ENCODE measurements at places on chromosomes 4 and X.

GRCh38 chr4:121272526-121272925 is 108.3 kb downstream of the QRFPR start:
- no peak for DNase-seq

DNA sequence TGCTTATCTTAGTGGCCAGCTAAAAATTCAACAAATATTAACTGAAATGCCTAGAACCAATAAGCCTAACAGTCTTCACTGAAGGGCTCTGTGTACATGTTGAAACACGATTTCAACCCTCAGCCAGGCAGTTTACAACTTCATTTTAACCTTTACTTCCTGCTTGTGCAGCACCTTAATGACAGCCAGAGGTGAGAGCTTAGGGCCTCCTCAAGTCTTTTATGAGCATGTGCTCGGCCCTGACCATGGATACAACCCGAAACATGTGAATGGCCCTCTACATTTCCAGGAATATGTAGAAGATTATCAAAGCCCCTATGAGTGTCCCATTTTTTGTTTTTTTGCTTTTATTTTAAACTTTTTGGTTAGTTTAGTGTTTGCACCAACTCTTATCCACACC is 88.3 kb downstream of the MSN start:
- no peak for DNase-seq

DNA sequence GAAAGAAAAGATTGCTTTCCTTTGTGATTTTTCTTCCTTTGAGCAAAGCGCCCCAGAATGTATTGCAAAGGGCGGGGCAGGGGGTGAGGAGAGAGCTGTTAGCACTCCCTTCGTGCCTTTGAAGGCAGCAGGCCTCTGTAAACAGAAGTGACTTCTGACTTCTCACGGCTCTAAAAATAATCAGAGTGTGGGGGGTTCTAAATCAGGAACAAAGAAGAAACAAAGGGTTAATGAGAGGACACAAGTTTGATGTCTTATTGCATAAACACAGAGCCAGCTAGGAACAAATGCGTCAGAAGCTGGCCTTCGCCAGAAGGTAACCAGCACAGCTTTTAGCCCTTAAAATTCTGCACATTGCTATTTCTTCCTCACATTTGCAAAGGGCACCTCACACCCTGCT is 626.2 kb downstream of the MID1IP1 start:
- no peak for DNase-seq

- no peak for DNase-seq
Measured at GRCh38 chrX:46754586-46755061, 4.3 kb downstream of the SLC9A7 start.

DNA sequence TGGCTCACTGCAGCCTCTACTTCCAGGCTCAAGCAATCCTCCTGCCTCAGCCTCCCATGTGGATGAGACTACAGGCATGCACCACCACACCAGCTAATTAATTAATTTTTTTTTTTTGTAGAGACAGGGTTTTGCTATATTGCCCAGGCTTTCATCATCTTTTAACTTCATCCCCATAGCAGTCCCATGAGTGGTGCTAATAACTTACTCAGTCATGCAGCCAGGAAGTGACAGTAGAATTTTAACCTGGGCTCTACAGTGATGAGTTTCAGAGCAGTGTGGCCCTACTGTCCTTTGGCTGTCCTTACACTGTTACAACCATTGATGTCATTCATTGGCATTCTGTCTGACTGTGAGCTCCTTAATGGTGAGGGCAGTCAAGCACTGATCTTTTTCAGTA is 3.9 kb upstream of the OCIAD2 start:
- no peak for DNase-seq

DNA sequence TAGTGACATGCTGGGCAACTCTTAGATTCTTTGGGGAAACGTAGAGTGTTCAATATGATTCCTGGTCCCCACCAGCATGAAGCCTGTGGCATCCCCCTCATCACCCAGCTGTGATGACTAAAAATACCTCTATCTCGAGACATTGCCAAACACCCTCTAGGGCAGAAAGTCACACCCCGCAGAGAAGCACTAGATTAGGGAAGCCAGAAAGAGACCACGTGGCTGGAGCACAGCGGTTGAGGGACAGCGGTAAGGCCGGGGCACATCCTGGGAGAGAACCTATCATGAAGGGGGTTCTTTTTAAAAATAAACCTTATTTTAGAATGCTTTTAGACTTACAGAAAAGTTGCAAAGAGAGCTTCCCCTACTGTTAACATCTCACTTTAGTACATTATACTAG is 11.0 kb downstream of the FAT1 start:
- DNase-seq = no peak

DNA sequence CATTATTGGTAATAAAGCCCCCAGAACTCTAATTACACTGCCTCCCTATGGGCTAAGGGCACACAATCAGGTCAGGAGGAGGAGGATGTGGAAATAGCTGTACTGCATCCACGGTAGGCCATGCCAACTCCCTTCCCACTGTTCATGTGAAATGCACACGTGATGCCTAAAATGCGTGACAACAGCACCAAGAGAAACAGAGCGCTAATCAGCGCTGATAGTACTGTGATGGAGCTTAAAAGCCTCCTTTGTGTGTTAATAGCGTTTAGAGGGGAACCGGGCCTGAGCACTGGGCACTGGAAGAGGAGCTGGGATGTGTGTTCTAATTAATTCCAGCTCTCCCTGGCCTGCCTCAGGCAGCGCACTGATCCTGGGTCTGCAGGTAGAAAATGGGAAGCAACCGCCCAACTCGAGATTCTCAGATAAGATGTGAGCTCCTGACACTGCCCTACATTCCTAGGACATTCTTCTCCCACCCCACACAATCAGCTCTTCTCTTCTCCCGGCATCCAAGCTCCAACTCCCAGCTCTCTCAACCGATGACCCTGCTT is 12.9 kb downstream of the DCTD start:
- DNase-seq = no peak

DNA sequence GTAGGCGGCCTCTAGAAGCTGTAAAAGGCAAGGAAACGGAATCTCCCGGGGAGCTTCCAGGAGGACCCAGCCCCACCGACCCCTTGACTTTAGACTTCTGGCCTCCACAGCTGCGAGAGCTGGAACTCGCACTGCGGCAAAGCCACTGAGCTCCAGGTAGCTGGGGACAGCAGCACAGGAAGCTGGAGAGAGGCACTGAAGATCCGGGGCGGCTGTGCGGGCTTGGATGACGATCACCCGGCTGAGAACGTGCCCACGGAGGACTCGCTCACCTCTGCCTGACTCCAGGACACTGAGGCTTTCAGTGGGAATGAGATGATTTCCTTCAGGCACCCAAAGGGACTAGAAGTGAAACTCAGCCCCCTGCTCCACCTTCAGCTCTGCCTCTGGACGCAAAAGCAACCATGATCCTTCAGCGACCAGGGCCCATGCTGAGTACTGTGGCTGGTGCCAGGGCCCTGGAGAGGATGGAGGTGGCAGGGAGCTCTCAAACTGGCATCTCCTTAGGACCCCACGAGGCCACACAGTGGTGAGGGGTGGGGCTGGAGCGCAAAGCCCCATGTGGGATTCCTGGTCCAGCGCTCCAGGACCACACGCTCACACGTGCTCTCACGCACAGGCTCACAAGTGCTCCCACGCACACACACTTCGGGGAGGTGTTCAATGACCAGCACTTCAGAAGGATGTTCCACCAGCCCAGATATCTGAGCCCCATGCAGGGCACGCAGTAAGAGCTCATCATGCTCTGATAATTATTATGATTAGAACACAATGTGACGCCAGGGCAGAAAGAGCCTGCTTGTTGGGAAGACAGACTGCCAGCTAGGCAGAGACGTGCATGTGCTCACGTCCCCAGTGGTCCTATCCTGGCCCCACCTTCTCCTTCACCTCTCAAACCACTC is 47.2 kb downstream of the ADRA2C start:
- DNase-seq = no peak

- DNase-seq = no peak
Measured at GRCh38 chr4:41528512-41529205, 9.3 kb upstream of the LIMCH1 start.

DNA sequence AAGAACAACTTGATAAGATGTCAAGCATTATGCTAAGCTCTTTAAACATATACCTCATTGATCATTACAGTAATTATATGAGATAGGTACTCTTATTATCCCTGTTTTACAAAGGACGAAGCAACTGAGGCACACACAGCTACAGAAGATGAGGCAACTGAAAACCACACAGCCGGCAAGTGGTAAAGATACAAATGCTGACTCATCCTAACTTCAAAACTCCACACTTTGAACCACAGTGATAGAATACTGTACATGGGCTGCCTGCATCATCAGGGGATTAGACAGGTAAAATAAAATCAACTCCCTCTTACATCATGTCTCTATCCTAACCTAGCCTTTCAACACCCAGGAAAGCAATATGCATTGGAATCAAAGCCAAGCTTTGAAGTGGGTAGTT is 47.8 kb downstream of the LHFPL1 start:
- DNase-seq = no peak
